MCF 10A (cell line): ENCODE measurements at places on chromosomes 2 and 18. TPM values are rescaled to one million over a fixed set of nuclear protein-coding genes. Genes with fewer than 3 reads are reported as not detected.

Gene VRK2
- total RNA-seq, result 44.6 and 52.7 TPM in 2 replicates

Gene PTH2R
- total RNA-seq, result not detected in 2 replicates

Gene SERPINB12
- not detected in 2 replicates for total RNA-seq

GRCh38 chr18:46311491-46311890 is 207.3 kb downstream of the HAUS1 start:
- no peak for DNase-seq

Gene NEU4
- total RNA-seq, result not detected in 2 replicates

Gene CLEC4F
- not detected in 2 replicates for total RNA-seq

- DNase-seq, result no peak
Observed at GRCh38 chr2:239464166-239465016, 63.6 kb upstream of the HDAC4 start.

GRCh38 chr2:166344286-166345113 is 31.2 kb downstream of the SCN9A start:
- no peak for DNase-seq

GRCh38 chr2:144935191-144935590 is 415.3 kb upstream of the ZEB2 start:
- DNase-seq, result no peak

- peak; percentile 65 for DNase-seq
Observed at GRCh38 chr2:85413592-85414420, 3.6 kb upstream of the CAPG start.

GRCh38 chr2:125216321-125216720 is 1191.2 kb downstream of the CNTNAP5 start:
- DNase-seq, result no peak

Gene HS6ST1
- 9.6 and 11.4 TPM in 2 replicates for total RNA-seq

Gene FAP
- 8.7 and 12.1 TPM in 2 replicates for total RNA-seq

Gene CCDC195
- not detected in 2 replicates for total RNA-seq

Gene GEN1
- 13.5 and 19.8 TPM in 2 replicates for total RNA-seq

- DNase-seq, result no peak
Observed at GRCh38 chr2:128504246-128505149, 185.8 kb upstream of the HS6ST1 start.

Gene ZEB2
- total RNA-seq, result 28.2 and 39.9 TPM in 2 replicates

Gene TMEM169
- 0.25 and 0.35 TPM in 2 replicates for total RNA-seq

Gene CNRIP1
- 0.84 and 2.4 TPM in 2 replicates for total RNA-seq

DNA sequence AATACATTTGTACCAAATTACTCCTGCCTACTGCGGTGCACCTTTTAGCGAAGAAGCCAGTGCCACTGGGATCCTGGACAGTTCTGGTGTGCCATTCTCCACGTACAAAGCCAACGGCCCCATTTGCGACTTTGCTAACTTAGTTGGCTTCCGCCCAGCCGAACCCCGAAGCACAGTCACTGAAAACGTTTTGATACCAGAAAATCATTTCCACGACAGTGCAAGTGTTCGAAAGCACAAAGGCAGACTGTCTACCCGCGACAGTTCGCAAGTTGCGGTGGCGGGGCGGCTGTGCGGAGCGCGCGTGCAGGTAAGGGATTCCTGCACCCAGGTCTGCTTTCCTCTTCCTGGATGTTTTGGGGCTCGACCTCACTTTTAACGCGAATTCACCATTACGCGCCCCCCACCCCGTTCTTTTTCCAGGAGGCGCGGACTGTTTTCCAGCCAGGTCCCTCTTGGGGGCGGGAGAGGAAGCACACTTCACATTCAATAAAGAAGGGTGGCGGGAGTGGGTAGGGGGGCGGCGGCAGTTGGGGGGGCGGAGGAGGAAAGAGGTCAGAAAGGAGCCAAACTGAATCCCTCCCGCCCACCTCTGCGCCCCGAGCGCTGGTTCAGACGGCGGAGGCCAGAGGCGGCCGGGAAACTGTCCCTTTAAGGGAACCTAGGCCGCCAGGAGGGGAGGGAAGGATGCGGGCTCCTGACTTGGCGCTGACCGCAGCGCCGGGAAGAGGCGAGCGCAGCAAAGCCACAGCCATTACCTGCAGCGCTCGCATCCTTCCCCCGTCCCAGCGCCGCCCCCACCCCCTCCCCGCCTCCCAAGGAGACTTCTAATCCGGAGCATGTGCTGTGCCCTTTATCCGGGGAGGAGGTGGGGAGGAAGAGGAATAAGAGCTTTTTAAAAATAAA is 107.4 kb upstream of the KCTD1 start:
- peak; percentile 73 for DNase-seq

DNA sequence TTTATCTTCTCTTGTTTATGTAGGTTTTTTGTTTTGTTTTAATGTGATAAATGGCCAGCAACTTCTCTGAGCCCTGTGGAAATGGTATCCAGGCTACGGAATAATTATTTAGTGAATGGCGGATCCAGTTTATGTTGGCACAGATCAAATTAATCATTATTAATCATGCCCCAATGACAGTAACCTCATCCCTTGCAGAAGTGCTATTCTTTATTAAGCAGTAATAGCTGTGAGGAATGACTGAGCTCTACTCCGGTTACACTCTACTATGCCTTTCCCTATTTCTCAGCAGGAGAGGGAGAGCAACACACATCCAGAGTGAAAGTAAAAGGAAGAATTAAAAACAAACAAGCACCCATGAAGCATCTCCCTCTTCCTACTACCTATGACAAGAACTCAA is 84.8 kb downstream of the SETBP1 start:
- DNase-seq, result no peak

Gene IL1RL1
- total RNA-seq, result 10.0 and 25.6 TPM in 2 replicates

Gene DSG1
- total RNA-seq, result not detected in 2 replicates

- no peak for DNase-seq
Observed at GRCh38 chr18:1408376-1408775, 503.7 kb downstream of the ADCYAP1 start.

DNA sequence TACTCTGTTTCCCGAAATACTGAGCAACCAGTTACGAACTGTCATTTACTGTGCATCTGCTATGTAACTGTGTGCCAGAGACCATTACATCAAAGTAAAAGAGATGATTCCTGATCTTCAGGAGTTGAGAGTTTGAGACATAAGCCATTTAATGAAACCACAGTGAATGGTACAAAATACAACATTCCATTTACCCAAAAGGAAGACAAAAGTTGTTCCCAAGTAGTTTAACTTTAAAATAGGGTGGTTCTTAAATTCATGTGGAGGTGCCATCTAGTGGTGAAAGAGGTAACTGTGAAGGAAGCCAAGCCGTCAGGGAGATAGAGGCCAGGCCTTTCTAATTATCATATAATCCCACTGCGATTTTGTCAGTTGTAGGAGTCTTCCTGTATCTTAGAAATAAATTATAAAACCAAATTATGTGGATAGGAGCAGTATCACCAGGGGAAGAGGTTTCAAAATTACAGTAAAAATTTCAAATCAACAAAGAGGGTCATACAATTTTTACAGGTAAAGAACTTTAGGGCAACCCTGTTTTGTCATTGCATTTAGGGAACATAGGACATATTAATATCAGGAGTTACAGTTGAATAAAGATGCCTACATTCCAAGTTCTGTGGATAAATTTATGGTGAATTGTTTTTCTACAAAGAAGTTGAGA is 67.7 kb downstream of the EPAS1 start:
- peak; percentile 67 for DNase-seq

Gene TRIB2
- 12.9 and 14.3 TPM in 2 replicates for total RNA-seq

GRCh38 chr2:121377646-121378045 is 92.6 kb upstream of the TFCP2L1 start:
- DNase-seq, result no peak

Gene IRS1
- 6.1 and 10.5 TPM in 2 replicates for total RNA-seq

GRCh38 chr18:9441061-9441460 is 34.3 kb upstream of the RALBP1 start:
- DNase-seq, result no peak

- DNase-seq, result peak; percentile 20
Observed at GRCh38 chr2:53018825-53019425, 748.7 kb upstream of the CHAC2 start.

GRCh38 chr2:64359171-64359891 is 94.6 kb upstream of the LGALSL start:
- DNase-seq, result no peak

Gene ACKR3
- 0.29 and 0.61 TPM in 2 replicates for total RNA-seq

DNA sequence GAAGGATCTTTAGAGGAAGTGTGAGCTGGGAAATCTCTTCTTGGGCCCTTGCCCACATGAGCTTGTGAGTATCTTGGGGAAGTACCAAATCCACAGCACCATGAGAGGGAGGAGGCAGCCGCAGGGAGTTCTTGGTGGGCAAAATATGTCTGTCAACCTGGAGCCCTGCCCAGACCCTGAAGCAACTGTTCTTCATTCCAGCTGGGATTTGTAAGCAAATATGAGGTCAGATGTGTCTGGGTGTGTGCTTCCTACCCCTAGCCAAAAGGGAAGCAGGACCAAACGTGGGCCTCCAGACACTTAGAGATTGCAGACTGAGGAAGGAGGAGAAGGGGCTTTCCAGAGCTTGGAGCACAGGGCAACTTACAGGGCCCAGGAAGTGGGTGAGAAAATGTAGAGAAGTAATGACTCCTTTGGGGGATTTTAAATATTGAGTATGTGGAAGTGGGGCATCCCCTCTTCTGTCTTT is 41.9 kb downstream of the TMEM247 start:
- DNase-seq, result peak; percentile 38

DNA sequence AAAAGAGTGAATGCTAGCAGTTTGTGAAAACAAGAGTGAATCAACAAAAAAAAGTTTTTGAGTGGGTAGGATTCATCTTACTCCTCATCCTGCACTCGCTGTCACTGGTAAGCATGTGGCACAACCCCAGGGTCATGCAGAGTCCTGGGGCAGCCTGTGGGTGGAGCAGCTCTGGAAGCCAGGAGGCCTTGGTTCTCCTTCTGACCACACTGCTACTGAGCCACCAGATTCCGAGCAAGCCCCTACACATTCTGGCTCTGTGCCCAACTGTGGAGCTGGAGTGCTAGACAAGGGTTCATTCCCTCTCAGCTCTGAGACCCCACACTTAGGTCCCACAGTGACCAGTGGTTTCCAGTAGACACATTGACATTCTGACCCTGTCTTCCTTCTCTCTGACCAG is 670.6 kb downstream of the BCL11A start:
- DNase-seq, result peak; percentile 71

DNA sequence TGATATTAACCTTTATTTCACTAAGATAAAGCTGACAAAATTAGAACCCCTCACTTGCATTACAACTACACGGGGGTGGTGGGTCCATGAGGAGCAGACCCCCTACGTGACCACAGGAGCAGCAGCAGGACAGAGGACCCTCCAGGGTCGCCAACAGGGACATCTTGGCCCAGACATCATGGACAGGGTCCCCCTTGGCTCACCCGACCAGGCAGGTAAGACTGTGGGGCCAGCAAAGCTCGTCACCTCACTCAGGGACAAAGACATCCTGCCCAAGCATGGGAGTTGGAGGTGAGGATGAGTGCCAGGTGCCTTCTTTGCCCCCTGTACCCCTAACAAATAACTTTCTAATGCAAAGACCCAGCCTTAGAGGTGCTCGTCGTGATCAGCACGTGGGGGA is 111.3 kb upstream of the RAB6C start:
- no peak for DNase-seq

DNA sequence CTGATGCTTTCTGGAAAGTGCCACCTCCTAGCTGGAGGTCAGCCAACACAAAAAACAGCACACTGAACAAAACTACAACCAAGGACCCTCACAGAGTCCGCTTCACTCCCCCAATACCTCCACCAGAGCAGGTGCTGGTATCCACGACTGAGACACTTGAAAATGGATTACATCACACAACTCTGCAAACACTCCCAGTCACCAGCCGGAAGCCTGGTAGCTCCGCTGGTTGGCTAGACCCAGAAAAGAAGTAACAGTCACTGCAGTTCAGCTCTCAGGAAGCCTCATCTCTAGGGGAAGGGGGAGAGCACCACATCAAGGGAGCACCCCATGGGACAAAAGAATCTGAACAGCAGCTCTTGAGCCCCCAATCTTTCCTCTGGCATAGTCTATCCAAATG is 175.4 kb downstream of the LCLAT1 start:
- no peak for DNase-seq

DNA sequence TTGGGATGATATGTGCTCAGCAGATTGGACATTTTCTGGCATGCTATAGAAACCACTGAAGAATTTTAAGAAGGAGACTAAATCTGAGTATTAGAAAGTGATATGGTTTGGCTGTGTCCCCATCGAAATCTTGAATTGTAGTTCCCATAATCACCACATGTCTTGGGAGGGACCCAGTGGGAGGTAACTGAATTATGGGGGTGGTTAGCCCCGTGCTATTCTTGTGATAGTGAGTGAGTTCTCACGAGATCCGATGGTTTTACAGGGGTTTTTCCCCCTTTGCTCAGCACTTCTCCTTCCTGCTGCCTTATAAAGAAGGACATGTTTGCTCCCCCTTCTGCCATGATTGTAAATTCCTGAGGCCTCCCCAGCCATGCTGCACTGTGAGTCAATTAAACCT is 535.9 kb upstream of the VRK2 start:
- no peak for DNase-seq

GRCh38 chr2:121475811-121476571 is 54.7 kb upstream of the RNU4ATAC start:
- no peak for DNase-seq

DNA sequence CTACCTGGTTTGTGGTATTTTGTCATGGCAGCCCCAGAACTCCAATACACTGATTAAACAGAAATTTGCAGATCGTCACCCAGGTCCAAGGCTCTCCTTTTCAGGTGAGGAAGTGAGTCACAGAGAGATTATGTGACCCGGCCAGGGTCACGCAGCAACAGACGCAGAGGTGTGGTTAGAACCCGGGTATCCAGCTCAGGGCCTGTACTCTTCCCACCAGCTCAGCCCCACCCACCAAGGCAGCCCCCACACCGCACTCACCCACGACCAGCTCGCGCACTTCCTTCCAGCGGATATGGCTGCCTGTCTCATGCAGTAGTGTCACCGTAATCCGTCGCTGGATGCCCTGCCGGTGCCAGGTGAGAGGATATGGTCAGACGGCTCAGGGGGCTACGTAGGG is 48.1 kb downstream of the AQP12A start:
- no peak for DNase-seq

Gene WDR35
- 13.2 and 17.5 TPM in 2 replicates for total RNA-seq

DNA sequence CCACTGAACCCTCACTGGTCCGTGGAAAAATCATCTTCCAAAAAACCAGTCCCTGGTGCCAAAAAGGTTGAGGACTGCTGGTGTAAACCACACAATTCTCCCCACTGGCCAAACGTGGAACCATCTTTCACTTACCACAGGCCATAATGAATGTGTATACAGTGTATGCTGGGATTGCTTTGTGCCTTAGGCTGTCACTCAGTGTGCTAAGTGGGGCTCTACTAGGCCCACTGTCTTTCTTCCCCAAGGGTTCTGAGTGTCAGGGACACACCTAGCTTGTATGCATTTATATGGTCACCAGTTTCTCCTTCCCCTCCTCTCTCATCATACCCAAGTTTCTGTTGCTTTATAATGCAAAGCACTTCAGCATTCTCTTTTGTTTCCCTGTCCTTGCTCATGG is 27.2 kb downstream of the SCYGR8 start:
- no peak for DNase-seq

Gene KCNE4
- total RNA-seq, result not detected in 2 replicates
